ENCODE measurements at places on chromosomes 1 and 21.

DNA sequence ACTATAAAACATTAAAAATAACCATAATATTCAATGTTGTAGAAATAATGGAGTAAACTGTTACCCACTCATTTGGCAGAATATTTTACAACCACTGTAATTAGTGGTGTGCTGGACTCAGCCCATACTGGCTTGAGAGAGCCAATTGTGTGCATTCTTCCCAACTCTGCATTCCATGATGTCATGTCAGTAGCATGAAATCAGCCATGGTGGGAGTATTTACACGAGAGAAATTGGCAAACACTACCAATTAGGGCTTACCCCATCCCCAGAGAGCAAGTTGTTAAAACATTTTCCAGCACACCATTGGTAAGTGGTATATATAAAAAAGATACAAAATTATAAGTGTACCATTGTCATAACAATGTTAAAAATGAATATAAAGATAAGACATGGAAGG, 19.1 kb upstream of the QSOX1 start:
- DNase-seq, result no peak

DNA sequence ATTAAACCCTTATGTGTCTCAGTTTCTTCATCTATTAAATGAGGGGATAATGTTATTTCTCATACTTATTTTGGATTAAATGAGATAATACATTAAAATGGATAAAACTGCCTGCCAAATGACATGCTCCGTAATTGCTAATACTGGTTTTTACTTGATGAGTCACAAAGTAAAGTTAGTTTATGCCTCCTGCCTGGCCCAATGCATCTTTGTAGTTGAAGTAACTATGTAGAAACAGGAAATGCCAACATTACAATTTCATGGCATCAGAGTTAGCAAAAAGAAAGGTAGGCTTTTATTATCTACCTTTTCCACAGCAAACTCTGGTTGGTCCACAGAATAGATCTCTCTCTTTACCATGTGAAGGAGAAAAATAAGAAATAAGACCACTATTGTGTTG, 214.5 kb downstream of the TBX15 start:
- DNase-seq, result no peak

GRCh38 chr1:165365341-165365740, 8.8 kb upstream of the LMX1A start:
- no peak for DNase-seq

DNA sequence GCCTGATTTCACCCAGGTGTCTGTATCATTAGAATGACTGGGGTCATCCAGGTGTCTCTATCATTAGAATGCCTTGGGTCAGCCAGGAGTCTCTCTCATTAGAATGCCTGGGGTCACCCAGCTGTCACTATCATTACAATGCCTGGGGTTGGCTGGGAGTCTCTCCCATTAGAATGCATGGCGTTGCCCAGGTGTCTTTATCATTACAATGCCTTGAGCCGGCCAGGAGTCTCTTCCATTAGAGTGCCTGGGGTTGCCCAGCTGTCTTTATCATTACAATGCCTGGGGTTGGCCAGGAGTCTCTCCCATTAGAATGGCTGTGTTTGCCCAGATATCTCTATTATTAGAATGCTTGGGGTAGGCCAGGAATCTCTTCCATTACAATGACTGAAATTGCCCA, 61.6 kb downstream of the RNF187 start:
- DNase-seq, result no peak

DNA sequence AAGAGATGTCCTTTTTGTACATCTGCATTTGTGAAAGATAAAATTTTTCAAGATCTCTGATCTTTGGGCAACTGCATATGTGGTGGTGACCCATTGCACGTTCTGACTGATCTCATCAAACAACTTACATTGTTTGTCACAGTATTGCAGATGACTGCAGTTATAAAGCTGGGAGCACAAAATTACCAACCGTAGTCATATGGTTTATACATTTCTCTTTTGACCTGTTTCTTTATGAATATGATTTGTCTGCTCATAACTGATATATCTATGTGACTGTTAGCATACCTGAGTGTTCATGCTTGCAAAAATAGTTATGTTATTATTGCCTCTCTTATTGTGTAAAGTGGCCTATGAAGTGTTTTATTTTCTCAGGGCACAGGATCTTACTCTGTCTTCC, 43.7 kb upstream of the HMCN1 start:
- no peak for DNase-seq

Data from AG09319 (cell line).